T1000 (cell line): ENCODE measurements at places on chromosomes 5 and 9.

DNA sequence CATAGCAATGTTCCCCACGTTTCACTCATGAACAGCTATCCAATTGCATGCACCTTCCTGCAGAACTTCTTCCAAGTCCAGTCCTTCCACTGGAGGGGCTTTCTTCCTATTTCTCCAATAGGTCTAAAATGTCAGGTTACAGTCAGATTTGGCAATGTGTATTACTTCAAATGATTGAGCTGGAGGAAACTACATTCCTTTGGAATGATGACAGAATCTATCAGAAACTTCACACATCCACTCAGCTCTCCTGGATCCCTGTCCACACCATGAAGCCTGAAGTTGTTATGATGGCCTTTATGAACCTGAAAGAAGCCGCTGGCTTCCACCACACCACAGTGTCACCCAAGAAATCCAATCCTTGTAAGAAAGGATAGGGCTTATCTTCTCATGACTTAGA, 32.2 kb downstream of the FBXW2 start:
- DNase-seq: no peak

- DNase-seq: peak; percentile 71
Observed at GRCh38 chr9:133144142-133144903, 19.4 kb downstream of the GBGT1 start.

DNA sequence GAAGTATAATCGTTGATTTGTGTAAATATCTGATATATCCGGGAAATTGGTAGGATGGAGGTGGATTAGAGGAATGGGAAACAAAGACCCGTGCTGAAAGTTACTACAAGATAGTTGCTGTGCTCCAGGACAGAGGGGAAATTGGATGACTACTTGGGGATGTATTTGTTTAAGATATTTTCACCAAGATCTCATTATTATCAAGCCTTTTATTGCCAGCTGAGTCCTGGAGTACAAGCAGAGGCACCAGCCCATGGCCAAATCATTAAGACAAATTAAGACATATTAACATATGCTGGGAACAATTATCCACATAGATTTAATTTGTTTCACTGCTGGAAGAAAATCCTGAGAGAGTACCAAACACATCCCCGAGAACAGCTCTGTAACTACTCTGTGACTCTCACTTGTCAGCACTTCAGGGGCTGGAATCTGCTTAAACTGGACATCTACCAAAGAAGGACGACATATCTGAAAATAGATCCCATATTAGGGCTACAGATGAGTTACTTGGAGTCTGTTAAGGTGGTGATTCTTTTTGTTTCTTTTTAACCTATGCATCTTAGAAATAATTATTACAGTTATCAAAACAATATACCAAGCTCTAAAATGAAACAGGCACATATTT, 68.2 kb downstream of the SLC1A1 start:
- DNase-seq: no peak

DNA sequence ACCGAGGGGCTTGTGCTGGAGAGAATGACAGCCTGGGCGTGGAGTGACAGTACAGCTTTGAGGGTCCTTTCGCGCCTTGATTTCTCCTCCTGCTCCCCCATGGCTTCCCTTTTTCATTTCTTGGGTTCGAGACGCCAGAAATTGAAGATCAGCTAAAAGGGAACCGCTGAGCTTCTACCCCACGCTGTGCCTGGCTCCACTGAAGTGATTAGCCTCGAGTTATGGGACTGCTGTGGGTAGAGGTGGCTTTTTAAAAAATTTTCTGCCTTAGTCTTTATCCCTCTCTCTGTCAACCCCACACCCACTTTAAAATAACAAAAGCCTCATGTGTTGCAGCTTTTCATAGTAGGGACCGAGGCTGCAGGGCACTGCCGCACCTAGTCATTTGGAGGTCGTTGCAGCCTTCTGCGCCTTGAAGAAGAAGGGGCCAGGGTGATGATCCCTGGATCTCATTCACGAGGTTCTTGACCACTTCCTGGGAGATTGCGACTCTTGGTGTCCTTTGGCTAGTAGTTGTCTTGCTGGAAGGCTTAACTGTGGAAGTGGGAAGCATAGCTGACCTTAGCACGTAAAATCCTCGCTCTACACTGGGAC, 603 bp downstream of the PPIP5K2 start:
- DNase-seq: no peak

- no peak for DNase-seq
Observed at GRCh38 chr5:80644900-80645299, 9.6 kb upstream of the MSH3 start.

DNA sequence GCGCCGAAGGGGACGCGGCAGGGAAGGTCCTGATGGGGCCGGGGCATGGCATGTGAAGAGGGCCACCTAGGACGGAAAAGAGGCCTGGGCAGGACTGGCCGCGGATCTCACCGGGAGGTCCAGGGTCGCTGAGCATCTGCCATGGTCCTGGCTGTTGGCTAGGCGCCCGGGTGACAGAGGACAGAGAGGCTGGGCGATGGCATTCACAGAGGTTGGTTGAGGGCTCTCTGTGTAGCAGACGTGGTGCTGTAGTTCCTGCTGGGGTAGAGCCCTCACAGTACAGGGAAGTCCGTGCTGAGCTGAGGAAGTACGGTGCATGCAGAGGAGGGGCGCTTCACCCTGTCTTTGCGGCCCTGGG, 427 bp downstream of the PCYOX1L start:
- DNase-seq: no peak

GRCh38 chr5:137858954-137859353, 8.7 kb upstream of the MYOT start:
- DNase-seq: no peak

- no peak for DNase-seq
Observed at GRCh38 chr5:77181596-77182304, 28.7 kb upstream of the PDE8B start.

- DNase-seq: no peak
Observed at GRCh38 chr9:21031091-21031807, at the start of gene HACD4. TSS of gene HACD4 (minus strand) at chr9:21031640. CDS start at chr9:21031590, 50 bp downstream.

DNA sequence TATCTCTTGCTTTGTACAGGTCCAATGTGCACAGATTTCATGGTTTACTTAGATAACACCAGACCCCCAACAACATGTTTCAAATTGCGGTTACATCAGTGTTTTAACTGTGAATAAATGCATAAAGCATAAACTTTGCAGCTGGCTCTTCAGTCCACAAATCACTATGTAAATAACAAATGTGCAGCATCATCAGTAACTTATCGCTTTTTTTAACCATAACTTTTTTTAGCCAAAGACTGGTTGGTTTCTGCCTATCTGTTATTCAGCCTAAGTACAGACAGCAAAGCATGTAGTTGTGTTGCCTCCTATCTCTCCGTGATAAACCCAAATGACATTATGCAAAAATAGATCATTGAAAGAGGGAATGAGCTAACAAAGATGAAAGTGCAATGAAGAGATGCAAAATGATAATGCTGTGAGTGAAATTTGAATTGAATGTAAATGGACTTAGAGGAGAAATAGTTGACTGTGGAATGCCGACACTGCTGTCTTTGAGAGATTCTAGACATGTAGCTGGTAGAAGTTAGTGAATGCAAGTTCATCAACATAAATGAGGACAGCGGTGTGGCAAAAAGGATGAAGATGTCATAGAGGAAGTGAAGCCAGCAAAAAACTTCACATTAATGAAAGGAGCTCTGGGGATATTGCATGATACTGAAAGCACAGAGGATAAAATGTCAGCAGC, 108.8 kb downstream of the PDE8B start:
- no peak for DNase-seq

DNA sequence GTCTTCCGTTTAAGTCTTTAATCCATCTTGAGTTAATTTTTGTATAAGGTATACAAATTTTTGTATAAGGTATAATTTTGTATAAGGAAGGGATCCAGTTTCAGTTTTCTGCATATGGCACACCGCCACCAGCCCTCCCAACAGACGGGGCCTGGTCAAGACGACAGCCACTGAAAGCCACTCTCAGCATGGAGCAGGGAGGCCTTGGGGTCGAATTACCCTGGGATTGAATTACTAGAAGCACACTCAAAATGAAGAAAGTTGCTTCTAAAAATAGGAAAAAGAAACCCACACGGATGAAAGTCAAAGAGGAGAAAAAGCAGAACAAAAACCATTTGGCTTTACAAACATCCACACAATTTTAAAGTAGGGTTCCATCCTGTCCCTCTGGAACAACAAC, 586.2 kb upstream of the ADAMTS16 start:
- no peak for DNase-seq

GRCh38 chr9:121371495-121372061, 1.5 kb upstream of the STOM start:
- no peak for DNase-seq

DNA sequence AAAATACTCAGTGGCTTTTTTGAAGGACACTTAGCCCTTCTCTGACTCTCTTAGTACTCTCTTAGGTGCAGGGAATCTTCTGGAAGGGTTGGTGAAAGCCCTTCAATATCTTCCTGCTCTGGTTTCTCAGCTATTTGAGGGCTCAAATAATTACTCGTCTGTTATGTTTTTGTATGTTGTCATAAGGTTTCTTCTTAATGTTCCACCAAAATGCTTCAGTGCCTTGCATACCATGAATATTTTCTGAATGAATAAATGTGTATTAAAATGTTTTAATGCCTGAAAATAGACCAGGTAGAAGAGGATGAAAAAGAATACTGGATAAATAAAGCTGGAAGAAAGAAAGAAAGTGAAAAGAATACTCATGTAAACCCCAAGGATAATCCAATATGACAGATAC, 124.3 kb downstream of the STK32A start:
- DNase-seq: no peak

GRCh38 chr5:126988021-126988569, 42.3 kb downstream of the MARCHF3 start:
- no peak for DNase-seq

GRCh38 chr9:128056887-128057723, 10.0 kb downstream of the NAIF1 start:
- DNase-seq: no peak

- DNase-seq: no peak
Observed at GRCh38 chr5:119346394-119346793, 9.4 kb upstream of the TNFAIP8 start.

DNA sequence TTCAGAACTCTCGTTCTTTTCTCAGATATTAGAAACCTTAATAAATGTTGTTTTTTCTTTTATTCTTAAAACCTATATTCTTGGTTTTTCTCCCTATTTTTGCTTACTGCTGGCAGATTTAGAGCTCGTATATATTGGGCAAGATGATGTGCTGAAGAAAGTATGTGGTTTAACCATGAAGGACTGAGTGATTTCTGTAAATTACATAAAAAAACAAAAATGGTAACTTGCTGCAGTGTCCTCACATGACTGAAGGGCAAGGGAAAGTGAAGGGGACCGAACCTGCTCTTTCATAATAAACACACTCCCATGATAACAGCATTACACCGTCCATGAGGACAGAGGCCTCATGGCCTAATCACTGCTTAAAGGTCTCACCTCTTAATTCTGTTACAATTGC, 393.8 kb upstream of the ZNF608 start:
- no peak for DNase-seq

- DNase-seq: no peak
Observed at GRCh38 chr5:154520861-154521453, 42.9 kb upstream of the HAND1 start.

DNA sequence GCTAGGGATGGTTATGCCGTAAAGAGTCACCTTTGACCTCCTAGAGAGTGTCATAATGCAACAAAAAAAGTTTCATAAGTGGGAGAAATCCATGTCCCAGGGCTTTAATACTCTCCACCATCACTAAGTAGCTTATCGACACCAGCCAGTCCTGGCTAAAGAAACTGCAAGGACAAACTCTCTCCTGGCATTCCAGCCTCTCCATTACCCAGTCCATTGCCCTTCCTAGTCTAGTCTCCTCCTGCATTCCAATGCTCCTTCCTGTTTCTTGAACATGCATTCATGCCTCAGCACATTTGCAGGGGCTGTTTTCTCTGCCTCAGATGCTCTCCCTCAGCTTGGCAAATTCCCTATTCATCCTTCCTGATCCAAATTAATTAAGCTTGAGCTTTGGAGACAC, 364.1 kb downstream of the BRINP1 start:
- no peak for DNase-seq

GRCh38 chr9:134967547-134967930, 49.8 kb upstream of the FCN1 start:
- no peak for DNase-seq

- no peak for DNase-seq
Observed at GRCh38 chr9:19409401-19410194, 789 bp downstream of the ACER2 start.

DNA sequence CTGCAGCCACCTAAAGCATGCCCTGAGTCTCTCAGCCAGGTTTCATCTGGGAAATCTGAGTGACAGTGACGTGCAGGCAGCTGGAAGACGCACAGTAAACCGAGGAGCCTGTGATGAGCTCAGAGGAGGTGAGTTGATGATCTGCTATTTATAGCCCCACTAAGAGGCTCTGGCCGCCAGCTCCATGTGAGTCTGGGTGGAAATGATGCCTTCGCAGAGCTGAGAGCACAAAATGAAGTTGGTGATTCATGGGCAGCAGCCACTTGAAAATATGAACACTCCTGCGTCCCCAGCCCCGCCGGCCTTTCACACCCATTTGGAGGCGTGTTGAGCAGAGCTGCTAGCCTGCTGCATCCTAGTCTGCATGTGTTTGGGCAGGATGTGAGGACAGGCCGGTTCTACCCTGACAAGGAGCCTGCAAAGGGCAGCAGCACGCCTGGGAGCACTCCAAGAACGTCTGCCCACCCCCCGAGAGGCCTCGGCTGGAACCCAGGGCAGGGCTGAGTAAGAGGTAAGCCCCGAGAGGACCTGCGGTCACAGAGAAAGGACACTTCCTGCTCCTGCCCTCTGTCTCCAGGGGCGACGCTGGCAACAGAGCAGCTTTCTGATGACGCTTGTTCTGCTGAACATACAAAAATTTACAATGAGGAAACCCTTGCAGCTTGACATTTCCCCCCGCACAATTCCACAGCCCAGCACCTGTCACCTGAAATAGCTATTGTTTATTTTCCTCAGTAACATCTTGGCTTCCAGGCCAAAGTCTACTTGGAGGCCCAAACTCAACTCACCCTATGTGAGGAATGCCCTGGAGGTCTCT, 25.1 kb upstream of the CDKN2AIPNL start:
- DNase-seq: peak; percentile 72

GRCh38 chr9:78856781-78857180, 559.9 kb downstream of the PSAT1 start:
- DNase-seq: no peak

- no peak for DNase-seq
Observed at GRCh38 chr5:176185133-176185733, 53.0 kb upstream of the SIMC1 start.

DNA sequence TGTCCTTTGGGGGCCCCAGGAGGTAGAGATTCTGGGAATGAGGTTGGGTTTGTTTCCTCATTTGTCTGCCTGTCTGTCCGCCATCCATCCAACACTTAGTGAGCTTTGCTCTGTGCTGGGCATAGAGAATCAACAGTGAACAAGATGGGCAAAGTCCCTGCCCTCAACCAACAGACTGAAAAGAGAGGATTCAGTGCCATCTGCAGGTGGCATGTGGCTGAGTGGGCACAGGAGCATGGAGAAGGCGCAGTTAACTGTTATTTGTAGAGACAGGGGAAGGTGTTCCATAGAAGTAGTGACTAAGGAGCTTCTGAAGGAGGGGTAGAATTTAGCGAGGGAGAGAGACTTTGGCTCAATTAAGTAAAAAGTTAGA, 23.1 kb downstream of the POLR1E start:
- DNase-seq: no peak
